Stimulated activated CD8-positive, alpha-beta memory T cell treated with anti-CD3 and anti-CD28 coated beads, Interleukin-15, amount 100 ng/mL, for 24 hours (primary cell): ENCODE measurements at places on chromosomes 4 and X.

DNA sequence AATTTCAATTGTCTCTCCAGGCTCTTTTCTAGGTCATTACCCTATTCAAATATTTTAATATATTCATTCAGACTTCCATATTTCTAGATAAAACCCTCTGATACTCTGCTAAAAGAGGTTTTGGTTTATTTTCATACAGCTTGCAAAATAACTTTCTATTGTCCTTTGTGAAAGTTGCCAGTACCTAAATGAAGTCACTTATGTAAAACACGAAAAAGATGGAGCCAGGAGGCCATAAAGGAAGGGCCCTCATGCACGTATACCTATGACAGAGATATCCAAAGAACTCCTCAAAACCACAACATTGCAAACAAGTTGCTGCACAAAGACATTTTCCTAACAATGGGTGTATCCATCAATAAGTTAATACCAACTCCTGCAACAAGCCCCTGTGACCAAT, 25.7 kb upstream of the ELOVL6 start:
- DNase-seq: no peak

- no peak for DNase-seq
Observed at GRCh38 chr4:12716896-12717295, 767.2 kb downstream of the RAB28 start.

GRCh38 chr4:114310296-114310925, 288.2 kb upstream of the UGT8 start:
- DNase-seq: no peak

DNA sequence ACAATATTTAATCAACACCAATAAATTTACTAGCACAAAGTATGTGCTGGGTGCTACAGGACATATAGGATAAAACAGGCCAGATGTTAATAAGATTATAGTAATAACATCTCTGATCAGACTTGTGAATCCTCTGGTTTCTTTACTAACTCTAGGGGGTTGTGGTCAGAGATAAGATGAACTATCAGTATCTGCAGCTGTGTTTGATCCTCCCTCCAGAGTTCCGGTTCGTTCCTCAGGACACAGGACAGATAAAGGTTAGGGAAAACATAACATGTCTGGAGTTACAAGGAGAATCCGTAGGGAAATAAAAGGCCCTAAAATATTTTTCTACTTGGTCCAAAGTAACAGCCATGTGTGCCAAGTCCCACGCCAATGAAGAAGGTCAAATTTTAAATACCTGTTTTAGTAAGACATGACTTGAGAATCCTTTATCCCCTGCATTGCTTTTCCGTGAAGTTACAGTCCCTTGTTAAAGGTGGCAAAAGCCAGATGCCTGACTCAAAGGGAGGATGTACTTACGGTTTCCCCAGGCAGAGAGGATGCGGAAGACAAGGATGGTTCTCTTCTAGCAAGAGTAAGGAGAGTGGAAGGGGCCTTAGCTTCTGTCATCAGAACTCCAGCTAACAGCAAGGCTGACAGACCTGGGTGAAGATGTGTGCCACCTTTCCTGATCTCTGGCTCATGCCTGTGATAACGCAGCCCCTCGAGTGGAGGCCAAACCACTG, 44.4 kb downstream of the KIAA0232 start:
- DNase-seq: no peak

DNA sequence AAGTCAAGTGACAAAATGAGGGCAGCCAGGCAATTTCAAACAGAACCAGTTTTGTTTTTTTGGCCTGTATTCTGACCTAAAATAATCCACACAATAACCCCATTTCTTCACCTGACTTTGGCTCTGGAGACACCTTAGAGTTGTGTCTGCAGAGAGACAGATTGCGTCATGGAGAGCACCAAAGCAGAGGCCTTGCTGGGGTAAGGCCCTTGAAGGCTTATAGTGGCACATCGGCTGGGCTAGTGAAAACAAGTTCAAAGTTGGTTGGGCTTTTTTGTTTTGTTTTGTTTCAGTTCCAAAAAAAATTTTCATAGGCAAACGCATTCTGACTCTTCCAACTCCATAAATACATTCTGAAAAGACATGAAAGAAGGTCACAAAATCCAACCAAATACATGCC, 34.4 kb downstream of the PARM1 start:
- no peak for DNase-seq

DNA sequence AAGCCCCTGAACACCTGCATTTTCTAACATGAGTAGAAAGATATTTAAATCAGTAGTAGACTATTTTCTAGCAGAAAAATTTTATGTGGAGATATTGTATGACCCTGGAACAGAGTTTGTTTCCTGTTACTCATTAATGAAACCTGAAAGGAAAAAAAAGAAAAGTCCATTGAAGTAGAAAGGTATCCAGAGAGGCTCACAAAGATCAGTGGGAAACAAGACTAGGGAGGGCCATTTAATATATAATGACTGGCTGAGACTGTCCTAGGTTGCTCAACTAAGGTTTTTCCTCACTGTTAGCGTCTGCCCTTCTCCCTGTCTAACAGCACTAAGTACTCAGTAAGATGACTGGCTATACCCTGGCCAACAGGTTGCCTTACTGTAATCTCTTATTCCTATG, 788.6 kb downstream of the GLUD2 start:
- DNase-seq: no peak

GRCh38 chrX:7050271-7050670, 97.2 kb upstream of the STS start:
- DNase-seq: no peak

- no peak for DNase-seq
Observed at GRCh38 chr4:183158062-183158461, 59.0 kb downstream of the WWC2 start.

- DNase-seq: peak; percentile 93
Observed at GRCh38 chr4:6269616-6270511, at the start of gene WFS1. Gene WFS1, plus strand, starts transcription at chr4:6269850. Its CDS starts 7,606 bp downstream, at chr4:6277456.

DNA sequence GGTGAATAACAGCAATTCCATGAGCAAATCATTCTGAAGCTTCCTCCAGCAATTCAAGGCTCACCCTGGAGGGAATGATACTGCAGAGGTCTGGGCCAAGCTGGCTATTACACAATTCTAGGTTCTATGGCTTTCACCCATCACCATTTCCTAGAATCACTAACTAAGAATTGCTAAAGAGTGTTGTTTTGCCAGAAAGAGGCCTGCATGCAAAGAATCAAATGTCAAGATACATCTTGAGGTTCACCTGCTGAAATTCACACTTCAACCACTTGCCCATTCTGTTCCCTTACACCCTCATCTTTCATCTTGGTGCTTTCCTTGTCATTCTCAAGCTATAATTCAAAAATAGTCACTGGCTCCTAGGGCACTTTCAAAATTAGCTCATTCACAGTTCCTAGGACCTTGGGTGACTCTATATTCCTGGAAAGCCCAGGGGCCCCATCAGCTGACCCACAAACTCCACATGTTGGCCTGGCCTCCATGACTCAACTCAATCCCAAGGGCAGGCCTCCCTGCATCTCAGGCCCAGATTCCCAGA, 7.0 kb downstream of the APBB2 start:
- DNase-seq: no peak

DNA sequence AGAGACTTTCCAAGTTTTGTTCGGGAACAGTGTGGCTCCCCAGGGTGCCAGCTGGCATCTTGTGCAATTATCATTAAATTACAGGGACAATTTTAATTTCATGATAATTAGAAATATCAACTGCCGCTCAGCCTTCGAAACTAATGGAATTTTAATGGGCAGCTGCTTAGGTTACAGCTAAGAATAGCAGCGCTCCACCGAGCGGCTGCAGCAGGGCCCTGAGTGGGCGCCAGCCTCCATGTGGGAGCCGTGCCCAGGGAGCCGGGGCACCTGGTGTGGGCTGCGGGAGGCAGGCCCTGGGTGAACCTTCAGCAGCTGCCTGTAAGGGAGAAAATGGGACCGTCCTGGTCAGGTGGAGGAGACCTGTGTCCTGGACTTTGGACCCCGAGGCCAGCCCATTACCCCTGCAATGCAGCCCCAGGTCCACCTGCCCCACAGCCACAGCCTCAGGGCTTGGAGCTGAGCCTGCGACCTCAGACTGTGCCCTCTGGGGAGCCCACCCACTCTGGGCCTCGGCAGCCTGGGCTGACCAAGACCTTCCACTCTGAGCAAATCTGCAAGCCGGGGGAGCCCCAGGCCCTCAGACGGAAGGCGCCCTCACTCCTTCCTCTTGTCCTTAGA, 21.1 kb downstream of the MSANTD1 start:
- DNase-seq: no peak
